ENCODE measurements at places on chromosomes 16 and 17.

GRCh38 chr16:27310576-27311447 is 3.0 kb upstream of the IL4R start:
- DNase-seq, result no peak

- no peak for DNase-seq
Observed at GRCh38 chr16:84531671-84532111, 27.2 kb upstream of the MEAK7 start.

DNA sequence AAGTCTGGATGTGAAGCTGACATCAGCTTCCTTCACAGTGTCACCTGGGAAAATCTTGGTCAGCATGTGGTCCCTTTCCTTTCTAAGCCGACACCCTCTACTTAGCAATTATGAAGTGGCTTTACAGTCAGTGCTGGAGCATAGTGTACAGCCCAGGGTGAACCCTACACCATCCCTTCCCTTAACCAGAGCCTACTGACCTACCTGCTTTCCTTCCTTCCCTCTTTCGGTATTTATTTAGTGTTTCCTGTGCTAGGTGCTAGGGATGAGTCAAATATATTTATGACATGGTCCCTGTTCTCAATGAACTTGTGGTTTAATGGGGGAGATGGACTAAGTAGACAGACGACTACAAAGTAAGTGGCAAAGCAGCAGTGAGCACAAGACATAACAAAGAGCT is 77.5 kb downstream of the CDK5R1 start:
- DNase-seq, result no peak

- DNase-seq, result no peak
Observed at GRCh38 chr16:74123826-74124225, 172.8 kb upstream of the PSMD7 start.

DNA sequence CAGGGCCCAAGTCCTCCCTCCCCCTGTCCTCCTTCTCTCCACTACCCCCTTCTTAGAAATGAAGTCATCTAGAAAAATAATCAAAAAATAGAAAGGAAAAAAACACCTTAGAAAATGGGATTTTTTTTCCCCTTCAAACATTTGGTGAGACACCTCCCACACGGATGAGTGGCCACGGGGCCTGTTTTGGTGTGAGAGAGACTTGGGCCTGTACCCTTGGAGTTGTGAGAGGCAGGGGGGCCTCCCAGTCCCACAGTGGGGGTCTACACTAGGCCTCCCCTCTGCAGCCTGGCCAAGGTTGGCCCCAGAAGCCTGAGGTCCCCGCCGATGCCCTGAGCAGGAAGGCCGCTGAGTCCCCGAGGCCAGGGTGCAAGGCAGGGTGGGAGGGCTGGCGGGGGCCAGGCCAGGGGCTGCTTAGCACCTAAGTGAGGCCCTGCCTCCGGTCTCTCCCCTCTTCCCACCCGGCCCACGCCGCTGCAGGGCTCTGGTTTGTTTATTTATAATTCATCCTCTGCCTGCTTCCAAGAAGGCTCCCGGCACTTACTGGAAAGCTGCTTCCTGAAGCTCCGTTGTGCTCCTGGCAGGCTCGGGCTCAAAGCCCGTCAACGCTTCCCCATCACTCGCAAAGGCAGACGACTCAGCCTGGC is 26.4 kb downstream of the NPTX1 start:
- DNase-seq, result no peak

DNA sequence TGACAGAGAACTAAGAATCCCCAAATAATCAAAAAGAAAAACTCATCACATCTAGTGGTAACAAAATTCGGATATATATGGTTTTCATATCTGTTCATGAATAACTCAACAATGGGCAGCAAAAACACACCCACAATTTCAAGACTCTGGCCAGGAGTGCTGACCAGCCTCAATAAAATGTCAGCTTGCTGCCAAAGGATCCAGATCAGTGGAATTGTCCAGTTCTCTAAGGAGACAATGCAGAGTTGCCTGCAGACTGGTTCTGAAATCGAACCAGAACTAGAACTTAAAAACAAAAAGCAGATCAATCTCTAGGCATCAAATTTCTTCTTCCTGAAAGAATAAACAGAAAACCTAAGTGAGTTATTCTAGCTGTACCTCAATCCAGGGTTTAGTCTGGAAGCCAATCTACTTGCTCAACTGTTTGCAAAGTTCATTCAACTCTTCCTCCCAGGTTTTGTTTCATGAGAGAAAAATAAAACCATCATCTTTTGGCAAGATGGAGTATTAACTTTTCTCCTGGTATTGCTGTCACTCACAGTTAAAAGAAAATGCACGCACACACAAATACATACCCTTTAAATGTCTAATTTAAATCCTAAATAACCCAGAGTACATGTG is 61.0 kb downstream of the CFDP1 start:
- DNase-seq, result no peak

- DNase-seq, result no peak
Observed at GRCh38 chr16:74607310-74607961, 522 bp upstream of the GLG1 start.

DNA sequence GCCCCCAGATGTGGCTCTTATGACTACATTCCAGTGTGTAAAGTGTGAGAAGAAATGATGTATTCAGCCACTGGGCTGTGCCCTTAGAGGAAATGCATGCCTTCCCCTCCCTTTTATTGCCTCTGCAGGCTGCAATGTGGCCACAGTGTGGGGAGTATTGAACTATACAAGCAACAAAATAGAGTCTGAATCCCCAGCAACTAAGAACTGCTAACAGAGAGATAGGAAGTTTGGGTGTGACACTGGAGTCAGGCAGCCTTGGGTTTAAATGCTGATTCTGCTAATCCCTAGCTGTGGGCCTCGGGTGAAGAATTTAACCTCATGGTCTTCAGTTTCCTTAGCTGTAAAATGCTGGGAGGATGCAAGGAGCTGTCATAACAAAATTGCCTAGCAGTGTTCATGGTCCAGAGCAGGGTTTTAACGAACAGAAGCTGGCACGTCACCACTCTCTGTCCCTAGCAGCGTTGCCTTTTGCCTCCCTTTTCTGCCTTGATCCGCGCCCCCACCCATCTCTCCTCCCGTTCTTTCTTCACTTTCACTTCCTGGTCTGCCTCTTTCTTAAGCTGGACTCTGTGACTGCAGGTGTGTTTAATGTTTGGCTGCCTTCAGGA is 50.3 kb downstream of the KPNA2 start:
- DNase-seq, result peak; percentile 64

- no peak for DNase-seq
Observed at GRCh38 chr16:6771956-6772355, 560.7 kb upstream of the RBFOX1 start.

DNA sequence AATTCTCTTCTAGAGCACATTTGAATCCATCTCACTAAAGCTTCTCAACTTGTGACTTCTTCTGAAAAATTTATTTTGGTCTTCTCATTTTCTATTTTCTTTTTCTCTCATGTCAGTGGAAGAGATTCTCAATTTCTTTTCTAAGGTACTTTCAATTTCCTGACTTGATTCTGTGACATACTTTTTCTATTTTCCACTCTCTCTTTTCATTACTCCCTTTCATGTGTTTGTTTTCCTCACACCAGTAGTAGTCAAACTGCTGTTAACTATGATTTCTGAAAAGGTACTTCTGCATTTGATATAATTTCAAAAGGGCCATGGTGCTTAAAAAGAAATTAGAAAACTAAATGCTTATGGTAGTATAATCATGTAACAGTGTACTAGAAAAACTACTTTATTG is 41.9 kb downstream of the NFAT5 start:
- DNase-seq, result no peak

- no peak for DNase-seq
Observed at GRCh38 chr16:47408491-47408890, 52.4 kb downstream of the ITFG1 start.

DNA sequence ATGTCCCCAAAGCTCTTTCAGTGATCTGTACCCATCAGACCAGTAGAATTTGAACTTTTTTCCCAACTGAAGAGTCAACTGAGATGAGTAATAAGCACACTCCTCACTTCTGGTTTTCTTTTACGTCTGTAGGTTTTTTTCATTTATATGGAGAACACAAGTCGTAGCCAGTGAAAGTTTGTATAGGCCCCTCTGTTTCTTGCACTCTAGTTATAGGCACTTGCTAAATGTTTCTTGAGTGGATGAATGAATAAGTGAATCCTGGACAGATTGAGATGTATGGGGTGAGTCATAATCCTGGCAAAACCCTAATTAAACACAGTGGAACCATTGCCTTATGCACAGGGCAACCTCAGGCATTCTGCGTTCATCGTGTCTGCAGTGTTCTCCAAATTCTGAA is 193.7 kb upstream of the TBX2 start:
- DNase-seq, result no peak

DNA sequence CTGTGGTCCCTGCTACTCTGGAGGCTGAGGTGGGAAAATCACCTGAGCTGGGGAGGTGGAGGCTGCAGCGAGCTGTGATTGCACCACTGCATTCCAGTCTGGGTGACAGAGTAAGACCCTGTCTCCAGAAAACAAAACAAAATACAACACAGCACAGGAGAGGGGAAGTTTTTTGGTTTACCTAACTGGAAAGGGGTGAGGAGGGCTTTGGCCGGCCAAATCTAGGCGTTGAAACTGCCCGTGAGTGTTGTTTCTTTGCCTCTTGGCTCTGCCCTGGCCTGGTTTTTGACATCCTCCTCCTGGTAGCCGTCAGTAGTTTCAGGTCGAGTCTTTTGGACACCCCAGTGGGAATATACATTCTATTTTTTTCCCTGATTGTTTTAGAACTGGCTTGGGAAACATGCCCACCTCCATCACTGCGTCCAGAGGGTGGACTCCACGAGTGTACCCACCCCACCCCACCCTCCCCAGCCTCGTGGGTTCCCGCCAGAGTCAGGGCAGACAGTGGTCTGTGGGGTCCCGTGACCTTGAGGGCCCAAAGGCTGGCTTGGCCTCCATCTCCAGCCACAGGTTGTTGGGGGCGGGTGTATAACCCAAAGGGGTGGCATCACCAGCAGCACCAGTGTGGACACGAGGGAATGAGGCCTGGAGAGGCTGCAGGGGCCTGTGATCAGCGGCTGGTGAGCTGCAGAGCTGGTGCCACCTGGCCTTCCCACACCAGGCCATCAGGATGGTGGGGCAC is 42.7 kb downstream of the NT5M start:
- DNase-seq, result no peak

- no peak for DNase-seq
Observed at GRCh38 chr16:48536614-48537200, 73.3 kb downstream of the N4BP1 start.

GRCh38 chr16:49486400-49486799 is 112.8 kb downstream of the C16orf78 start:
- no peak for DNase-seq

GRCh38 chr16:79093554-79093967 is 507.0 kb downstream of the MAF start:
- peak; percentile 38 for DNase-seq

GRCh38 chr17:42476411-42476810 is 17.7 kb downstream of the ATP6V0A1 start:
- DNase-seq, result no peak

- DNase-seq, result no peak
Observed at GRCh38 chr16:7820816-7821215, 488.2 kb downstream of the RBFOX1 start.

DNA sequence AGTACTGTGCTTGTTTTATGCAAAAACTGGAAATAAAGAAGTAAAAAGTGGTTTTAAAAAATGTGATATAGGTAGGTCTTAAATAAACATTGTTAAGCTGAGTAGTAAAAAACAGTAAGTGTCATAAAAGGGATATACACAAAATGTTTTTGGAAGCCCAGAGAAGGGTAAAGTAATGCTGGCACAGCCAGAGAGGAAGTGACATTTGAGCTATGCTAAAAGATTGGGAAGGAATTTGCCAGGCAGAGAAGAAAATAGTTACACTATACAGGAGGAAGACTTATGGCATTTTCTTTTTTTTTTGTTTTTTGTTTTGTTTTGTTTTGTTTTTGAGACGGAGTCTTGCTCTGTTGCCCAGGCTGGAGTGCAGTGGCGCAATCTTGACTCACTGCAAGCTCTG is 40.8 kb upstream of the TAOK1 start:
- DNase-seq, result no peak

DNA sequence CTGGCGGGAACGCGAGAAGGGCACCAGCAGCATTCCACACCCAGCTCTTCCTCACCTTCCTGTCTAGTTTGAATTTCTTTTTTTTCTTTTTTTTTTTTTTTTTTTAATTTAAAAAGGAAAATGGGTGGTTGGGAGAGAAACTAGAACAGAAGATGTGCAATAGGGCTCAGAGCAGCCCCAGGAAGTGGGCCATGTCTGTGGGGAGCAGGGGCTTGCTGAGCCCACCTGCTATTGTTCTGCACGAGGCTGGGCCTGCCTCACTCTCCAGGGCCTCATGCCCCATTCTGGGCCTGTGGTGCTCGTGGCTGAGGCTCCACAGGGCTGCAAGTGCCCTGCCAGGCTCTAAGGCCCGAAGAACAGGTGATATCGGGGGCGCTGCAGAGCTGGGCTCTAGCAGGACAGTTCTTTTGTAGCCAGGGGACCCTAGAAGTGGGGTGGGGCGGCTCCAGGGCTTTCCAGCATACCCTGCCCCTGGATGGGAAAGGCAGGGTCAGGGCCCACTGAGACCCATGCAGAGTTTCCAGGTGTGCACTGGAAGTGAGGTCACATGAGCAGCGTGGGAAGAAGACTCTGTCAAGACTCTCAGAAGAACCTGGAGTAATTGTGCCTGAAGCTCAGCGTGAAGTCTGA is 12.4 kb downstream of the MRPL27 start:
- DNase-seq, result no peak

- DNase-seq, result no peak
Observed at GRCh38 chr16:76108460-76108859, 168.7 kb upstream of the CNTNAP4 start.

GRCh38 chr16:89491238-89491869 is 993 bp upstream of the ANKRD11 start:
- DNase-seq, result peak; percentile 61

GRCh38 chr17:42251115-42251514 is 25.1 kb downstream of the STAT5B start:
- DNase-seq, result no peak

DNA sequence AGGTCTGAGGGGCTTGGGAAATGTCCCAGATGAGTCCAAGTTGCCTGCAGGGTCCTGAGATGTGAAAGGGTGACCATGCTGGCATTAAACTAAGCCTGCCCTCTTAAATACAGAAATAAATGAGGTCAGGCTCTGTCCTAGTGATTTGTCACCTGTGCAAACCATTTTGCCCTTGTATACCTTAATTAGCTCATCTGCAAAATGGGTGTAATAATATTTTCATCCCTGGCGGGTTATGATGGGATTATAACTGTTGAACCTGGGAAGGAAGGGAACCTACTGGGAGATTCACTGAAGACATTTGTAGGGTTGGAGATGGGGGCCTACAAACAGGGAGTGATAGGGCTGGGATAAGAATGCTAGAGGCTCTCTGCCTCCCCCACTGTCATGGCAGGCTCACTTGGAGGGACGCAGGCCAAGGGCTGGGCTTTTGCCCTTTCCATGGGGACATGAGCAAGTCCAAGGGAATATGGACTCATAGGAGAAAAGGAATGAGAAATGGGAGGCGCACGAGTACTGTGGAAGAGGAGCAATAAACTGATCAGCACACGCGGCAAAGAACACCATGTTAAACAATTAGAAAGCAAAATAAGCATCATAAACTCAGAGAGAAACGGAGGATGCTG is 4.4 kb downstream of the NKD1 start:
- no peak for DNase-seq

GRCh38 chr17:44362459-44362948 is 1.1 kb downstream of the FAM171A2 start:
- no peak for DNase-seq

GRCh38 chr16:86874141-86874540 is 295.8 kb downstream of the FOXL1 start:
- no peak for DNase-seq
